Urothelium cell line (cell line): ENCODE measurements at places on chromosomes 5 and 9.
A peak's percentile ranks its signal among the peaks of the same experiment; 100 is the strongest.

- no peak for DNase-seq
These were observed 152.5 kb upstream of the ALDH1B1 start for GRCh38 chr9:38240051-38240450.

- DNase-seq, result no peak
These were observed 996.0 kb upstream of the ARRDC3 start for GRCh38 chr5:92378966-92379611.

DNA sequence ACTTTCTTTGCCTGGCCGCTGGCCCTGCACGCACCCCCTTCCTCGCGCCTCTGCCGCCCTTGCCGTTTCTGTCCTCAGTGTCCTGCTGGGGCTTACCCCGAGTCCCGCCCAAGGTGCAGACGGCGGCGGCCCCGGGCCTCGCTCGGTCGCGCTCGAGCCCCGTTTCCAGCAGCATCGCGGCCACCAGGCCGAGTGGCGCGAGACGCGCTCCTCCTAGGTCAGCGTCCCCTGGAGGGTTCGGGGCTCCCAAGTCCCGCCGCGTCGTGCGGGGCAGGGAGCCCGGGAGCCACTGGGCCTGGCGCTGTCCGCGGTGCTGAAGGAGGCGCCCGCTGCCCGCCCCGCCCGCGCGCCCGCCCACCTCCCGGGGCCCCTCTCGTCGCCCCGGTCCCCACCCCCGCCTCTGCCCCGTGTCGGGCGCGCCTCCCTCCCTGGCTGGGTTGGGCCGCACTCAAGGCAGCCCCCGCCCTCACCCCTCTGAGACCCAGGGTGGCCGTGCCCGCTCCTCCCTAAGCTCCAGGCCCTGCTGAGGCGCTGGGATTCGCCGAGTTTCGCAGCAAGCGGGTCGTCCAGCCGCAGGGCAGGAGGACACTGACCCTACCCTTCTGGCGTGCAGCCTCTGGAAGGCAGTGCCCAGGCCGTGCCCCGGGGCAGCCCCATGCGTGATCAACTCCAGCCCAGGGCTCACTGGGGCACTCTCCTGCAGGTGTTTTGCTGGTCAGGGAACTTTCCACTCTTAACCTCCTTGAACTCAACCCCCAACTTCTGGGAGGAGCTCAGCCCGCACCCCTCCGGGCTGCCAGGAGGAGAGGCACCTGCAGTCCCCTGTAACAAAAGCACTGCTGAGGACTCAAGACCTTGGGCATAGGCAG, at the start of gene LHX3:
Gene LHX3, minus strand, starts transcription at position 291 of the 869 bp plus-strand sequence. Its CDS starts 116 bp downstream, at position 175.
- DNase-seq, result peak; percentile 67

DNA sequence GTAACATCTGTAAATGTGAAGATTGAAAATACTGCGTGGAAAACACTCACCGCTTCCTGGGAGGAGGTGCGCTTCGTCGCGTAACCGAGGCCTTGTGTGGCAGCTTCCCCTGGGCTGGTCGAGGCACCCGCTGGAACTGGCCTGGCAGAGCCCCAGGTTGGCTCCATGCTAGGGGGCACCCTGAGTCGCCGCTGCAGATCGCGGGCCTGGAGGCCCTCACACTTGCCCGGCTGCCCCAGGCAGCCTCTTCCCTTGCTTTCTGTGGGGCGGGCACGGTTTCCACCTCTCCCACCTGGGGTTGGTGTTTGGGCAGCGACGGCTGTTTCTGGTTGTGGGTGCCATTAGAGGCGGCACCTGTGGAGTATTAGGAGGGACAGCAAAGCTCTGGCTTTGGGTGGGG, 852 bp downstream of the ZNF354C start:
- DNase-seq, result peak; percentile 5

DNA sequence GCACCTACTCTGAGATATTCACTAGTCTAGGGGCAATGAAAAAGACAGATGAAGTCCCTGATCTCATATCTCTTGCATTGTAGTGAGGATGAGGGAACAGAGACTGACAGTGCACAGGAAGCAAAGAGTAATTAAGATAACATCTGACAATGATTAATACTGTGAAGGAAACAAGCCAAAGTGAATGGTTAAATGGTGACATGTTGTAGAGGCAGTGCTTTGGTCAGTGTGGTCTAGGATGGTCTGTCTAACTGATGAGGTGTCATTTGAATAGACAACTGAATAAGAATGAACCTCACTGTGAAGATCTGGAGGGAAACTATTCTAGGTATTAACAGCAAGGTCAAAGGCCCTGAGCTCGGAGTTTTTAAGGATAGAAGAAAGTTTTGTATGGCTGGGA, 333.3 kb upstream of the GRIA1 start:
- no peak for DNase-seq

- peak; percentile 30 for DNase-seq
These were observed 111.8 kb upstream of the FAM174A start for GRCh38 chr5:100423330-100423729.

DNA sequence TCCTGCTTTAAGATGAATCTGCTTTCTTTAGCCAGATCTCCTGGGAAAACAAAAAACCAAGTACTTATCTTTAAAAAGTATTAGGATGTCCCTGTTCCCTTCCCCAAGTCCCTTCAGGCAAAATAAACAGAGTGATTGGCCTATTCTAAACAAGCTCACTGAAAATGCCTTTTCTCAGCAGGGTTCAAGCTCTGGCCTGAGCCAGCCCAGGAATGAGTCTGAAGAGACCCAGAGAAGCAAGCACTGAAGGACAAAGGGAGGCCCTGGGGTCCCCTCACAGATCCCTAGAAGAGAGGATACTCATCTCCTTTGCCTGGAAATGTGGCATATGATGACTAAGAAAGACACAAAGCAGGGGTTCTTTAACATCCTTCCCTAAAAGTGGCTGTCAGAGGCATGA, 66.8 kb upstream of the MAP1B start:
- no peak for DNase-seq

- DNase-seq, result no peak
These were observed 234.3 kb downstream of the CHSY3 start for GRCh38 chr5:130138406-130139045.

- DNase-seq, result no peak
These were observed 6.5 kb upstream of the TLE4 start for GRCh38 chr9:79565245-79565644.

- DNase-seq, result no peak
These were observed 544.0 kb downstream of the ACTL7B start for GRCh38 chr9:108311745-108312144.

DNA sequence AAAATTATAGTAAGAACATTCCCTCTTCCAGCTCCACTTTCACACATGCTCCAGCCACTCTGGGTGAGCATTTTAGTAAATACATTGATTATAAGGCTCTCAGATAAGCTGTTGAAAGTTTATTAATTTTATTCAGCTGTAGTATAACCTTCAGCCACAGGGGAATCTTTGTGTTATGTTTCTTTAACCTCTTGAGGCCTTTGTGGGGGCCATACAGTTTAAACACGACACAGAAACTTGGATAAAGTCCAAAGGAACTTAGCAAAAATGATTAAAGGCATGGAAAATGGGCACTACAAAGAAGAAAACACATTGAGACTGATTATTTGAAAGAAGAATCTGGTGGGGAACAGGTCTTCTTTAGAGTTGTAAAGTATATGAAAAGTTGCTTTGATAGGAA, 70.2 kb downstream of the AOPEP start:
- DNase-seq, result no peak

DNA sequence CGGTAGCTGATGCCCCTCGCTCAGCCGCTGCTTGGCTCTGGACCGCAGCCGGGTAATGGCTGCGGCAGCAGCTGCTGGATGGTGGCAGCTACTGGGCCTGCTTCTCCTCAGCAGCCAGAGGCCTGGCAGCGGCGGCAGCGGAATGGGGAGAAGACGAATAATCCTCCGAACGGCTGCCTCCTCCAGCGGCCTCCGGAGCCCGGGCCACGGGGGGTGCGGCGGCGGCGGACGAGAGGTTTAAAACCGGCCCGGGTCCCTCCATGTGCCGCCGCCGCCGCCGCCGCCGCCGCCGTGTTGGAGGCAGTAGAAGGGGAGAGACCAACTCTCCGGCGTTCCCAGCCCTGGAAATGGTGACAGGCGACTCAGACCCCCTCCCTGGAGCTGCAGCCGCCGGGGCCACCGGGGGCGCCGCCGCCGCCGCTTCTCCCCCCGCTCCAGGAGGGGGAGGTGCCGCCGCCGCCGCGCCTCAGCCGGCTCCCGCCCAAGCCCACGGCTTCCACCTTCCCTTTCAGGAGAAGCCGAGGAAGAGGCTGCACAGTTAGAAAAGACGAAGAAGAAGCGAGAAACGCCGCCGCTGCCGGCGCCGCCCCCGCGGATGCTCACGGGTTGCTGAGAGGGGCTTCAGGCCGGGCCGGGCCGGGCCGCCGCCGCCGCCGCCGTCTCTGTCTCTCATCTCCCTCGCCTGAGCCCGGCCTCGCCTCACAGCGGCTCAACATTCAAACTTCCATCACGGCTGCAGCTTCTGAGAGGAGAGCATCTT, 118.4 kb upstream of the PRSS3 start:
- DNase-seq, result peak; percentile 50

- DNase-seq, result no peak
These were observed 550.0 kb upstream of the TUSC1 start for GRCh38 chr9:26228273-26228672.
